ENCODE measurements at places on chromosomes 12 and 14.

DNA sequence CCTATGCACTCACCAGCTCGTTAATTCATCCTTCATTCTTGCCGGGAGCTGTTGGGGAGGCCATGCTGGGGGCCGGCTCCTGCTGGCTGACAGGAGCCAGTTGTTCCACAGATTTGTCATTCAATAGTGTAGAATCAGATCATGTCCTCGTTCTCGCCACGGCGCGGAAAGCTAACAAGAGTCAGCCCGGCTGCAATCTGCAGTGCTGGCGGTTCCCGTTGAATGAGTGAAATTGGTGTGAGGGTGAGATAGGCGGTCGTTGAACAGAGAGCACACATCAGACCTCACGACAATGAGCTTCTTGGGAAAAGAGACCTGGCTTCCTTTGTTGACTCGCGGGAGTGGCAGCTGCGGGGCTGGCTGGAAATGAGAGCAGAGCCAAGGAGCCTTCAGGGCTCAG, 57.5 kb downstream of the KIF26A start:
- no peak for DNase-seq

GRCh38 chr14:92224358-92224954, 98.5 kb upstream of the SLC24A4 start:
- DNase-seq: peak; percentile 5

- no peak for DNase-seq
Observed at GRCh38 chr12:93813186-93813585, 136.0 kb downstream of the CRADD start.

GRCh38 chr12:64102339-64102738, 119.8 kb downstream of the KICS2 start:
- DNase-seq: no peak

- no peak for DNase-seq
Observed at GRCh38 chr14:65792208-65792905, 379.8 kb downstream of the FUT8 start.

DNA sequence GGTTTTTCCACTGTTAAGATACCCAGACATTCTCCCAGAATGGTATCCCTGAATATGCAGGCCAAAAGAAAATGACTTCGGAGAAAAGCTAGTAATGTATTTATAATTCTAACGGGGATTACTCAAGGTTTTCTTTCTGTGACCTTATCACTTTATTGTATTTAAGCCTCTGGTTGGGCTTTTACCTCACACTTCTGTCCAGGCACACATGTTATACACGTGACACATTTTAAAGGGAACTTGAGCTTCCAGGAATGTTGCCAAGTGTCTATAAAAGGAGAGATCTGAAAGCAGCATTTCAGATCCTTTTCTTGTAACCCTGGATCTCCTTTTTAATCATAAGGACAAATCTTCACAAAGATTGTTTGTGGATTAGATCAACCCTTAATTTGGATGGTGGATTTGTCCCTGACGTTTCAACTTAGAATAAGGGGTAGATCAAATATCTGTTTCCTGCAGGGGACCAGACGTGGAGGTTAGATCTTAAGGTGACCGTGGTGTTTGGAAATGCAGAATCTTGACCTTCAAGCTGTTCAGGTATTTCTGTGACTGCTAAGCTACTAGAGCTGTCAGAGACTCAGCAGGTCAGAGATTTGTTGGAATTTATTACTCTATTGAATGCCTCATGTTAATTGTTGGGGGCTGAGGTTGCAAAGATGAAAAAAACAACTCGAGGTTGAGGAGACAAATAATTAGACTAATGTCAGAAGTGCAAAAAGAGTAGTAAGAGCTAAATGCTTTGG, 1.5 kb downstream of the CIPC start:
- peak; percentile 73 for DNase-seq

DNA sequence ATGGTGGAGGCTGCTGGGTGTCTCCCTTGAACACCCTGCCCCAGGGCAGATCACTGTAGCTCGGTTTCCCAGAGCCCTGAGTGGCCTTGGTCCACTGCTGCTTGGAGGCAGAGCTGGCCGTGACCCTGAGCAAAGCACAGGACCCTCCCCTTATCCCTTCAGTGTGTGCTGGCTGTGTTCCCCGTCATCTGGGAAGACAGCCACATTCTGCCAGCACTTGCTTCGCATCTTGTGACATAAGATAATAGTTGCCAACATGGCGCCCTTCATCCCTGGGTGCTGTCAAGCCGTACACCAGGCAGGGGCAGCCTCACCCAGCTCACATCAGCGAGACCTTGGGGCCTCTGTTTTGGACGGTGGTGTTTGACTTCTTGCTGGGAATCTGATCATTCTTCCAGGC, 12.1 kb upstream of the ALDH2 start:
- DNase-seq: no peak

DNA sequence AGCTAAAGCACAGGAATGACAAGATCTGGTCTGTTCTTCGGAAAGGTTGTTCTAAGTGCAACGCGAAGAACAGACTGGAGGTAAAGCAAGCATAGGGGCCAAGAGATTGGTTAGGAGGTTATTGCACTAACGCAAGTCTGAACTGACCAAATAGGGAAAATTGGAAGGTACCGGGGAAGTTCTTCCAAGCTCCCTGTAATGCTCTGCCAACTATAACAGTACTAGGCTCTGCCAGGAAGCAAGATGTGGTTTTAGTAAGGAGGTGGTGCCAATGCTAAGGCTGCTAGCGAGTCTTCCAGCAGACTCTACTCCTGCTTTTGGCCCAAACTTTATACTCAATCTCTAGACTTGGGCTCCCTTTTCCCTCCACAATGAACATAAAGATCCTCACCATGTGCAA, 138.6 kb downstream of the PAWR start:
- no peak for DNase-seq

DNA sequence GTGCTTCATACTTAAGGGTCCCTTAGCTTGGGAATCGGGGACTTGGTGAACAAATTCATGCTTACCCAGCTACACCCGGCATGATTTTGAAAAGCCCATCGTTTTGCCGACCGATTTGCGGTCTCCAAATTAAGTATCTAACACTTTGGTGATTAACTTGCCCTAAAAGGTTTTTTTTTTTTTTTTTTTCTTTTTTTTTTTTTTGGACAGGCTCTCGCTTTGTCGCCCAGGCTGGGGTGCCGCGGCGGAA, 843 bp upstream of the HSP90AA1 start:
- no peak for DNase-seq

- DNase-seq: peak; percentile 60
Observed at GRCh38 chr12:7716381-7716780, 5.1 kb downstream of the DPPA3 start.

DNA sequence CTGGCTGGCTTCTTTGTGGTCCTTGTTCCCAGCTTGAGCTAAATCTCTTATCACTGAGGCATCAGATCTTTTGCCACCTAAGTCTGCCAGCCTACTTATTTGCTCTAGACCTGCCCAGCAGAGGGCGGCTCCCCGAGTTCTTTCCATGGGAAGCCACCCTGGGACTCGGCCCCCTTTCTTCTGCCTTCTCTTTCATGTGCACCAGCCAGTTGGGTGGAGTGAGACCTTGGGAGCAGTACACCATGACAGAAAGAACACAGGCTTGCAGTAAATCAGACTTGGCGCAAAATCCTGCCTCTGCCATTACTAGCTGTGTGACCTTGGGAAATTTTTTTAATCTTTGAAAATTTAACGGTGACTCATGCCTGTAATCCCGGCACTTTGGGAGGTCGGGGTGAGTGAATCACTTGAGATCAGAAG, 7.4 kb downstream of the SMAGP start:
- DNase-seq: peak; percentile 65

GRCh38 chr14:93965946-93966474, 10.4 kb downstream of the ASB2 start:
- no peak for DNase-seq

- peak; percentile 69 for DNase-seq
Observed at GRCh38 chr12:62466018-62466593, 520 bp upstream of the MON2 start.
